Mucosa of gallbladder (tissue), 1 donor: ENCODE measurements at places on chromosomes 2 and 18. TPM values are rescaled to one million over a fixed set of nuclear protein-coding genes. Genes with fewer than 3 reads are reported as not detected.

GRCh38 chr2:213980883-213981282 is 430.0 kb upstream of the VWC2L start:
- DNase-seq: no peak

DYSF gene
- total RNA-seq: 12.8 TPM

DAPL1 gene
- not detected for total RNA-seq

GRCh38 chr18:73893880-73894279 is 253.8 kb downstream of the FBXO15 start:
- DNase-seq: no peak

DNA sequence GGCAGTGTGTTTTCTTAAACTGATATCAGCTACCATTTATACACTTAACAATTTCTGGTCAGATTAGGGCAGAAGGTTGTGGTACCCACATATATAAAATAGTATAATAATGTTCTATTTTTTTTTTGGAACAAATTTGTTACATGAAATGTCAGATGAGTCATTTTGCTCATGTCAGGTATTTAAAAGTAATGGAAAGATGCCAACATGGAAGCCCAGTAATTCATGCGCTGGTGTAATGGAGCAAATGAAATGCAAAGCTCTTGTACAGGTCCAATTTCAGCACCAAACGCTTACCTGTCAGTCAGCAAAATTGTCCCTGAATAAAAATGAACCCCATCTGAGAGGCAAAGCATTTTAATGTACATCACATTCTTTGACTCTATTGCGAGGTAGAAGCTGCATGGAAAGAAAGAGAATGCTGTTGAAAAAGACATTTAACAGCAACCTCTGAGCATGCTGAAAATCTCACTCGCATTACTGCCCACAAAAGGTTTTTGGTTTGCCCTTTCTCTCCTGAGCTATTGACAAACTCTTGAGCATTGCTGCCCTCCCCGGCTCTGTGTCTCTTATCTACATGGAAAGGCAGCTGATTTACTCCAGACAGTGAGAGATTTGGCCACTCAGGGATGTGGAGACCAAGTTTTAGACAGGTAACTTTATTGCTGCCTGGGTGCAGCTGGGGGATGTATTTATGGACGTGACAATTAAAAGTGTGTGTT is 217.5 kb downstream of the CAMKMT start:
- no peak for DNase-seq

- no peak for DNase-seq
Measured at GRCh38 chr2:653645-654425, 23.4 kb downstream of the TMEM18 start.

DNA sequence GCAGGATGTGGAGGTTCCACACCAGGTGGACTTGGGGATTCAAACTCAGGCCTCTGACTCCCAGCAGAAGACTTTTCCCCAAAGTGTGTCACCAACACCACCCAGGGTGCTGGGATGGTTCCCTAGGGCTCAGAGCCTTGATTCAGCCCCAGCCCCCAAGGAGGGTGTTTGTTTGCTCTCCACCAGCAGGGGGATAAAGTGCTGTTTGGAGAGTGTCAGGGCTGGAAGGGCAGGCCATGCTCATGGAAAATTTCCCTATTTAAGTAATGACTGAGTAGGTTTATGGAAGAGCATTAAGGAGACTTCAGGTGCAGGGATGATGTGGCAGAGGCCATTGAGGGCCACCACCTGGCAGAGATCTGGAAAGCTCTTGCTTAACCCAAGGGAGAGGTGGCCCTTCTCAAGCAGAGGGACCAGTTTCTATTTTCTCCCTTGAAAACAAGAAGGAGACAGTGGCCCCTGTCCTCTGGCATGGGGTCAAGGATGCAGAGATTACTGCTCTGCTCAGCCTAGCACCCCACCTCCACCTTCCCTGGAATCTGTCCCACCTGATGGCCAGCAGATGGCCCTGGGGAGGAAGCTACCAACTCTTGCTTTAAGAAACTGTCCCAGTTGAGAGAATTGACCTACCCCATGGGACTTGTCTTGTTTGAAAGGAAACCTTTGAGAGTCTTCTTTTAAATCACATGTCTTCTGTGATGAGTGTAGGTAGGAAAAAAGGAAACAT is 122.1 kb downstream of the ACOXL start:
- DNase-seq: no peak

GRCh38 chr2:16644221-16644925 is 21.3 kb downstream of the CYRIA start:
- no peak for DNase-seq

DNA sequence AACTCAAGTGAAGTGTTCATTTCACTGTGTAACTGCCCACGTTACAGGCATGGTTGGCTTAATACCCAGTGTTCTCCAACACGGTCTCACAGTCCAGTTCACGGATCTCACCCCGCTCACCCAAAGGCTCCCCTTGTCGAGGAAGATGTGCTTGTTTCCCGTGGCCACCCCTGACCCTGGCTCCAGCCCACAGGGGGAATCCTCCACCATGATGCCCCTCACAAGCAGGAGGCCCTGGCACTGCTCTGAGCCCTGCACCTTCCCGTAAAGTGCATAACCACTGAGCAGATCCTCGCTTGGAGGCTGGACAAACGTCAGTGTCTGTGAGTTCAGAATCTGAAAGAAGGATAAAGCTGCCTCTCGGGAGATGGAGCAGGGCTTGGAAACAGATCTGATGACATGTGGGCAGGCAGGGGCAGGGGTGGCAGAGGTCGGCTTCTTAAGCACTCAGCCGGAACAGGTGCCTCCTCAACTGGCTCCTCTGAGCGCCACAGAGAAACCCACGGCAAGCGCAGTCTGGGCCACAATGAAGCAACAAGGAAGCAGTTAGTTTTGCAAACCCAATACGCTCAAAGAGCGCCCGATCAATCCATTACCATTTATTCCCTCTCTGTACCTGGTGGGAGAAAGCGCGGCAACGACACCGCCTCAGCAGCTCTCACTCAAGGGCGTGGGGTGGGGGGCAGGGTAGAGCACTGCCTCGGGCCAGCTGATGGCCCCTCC is 17.6 kb downstream of the HDAC4 start:
- no peak for DNase-seq

CCL20 gene
- 1.0 TPM for total RNA-seq

OR6B2 gene
- total RNA-seq: not detected

- DNase-seq: no peak
Measured at GRCh38 chr2:26537826-26538475, 60.0 kb upstream of the OTOF start.

NAT8 gene
- total RNA-seq: 2.4 TPM

- DNase-seq: no peak
Measured at GRCh38 chr2:170685591-170685990, 29.5 kb upstream of the SP5 start.

DNA sequence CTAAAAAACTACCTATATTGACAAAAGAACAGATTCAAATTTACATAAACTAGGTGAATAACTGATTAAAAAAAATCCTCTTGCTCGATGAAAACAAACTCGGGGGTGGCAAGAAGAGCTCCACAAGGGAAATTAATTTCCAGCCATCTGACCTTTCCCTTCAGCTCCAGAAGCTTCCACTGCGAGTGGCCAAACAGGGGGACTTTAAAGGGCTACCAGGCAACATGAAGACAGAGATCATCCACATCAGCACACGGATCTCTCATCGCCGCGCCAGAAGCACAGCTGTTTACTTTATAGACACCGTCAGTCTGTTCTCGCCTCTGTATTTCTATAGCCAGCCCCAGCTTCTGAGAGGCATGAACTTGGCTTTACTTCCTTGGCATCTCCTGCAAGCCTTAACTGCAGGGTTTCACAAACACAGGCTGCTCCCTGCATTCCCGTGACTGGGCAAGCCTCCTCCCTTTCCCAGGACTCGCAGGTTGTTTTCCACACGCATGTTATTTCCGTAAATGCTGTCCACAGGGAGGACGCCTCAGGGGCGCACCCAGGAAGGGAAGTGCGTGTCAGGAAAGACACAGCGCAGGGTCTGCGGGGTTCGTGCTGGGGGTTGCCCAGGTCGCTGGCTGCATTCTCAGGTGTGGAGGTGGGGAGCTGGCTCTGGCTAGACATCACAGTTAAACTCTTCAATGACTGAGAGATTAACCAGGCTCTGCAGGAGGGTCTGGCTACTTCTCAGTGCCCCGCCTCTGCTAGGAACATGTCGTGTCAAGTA is 85.0 kb downstream of the USP40 start:
- DNase-seq: no peak

REG3A gene
- total RNA-seq: 2.9 TPM

RBM44 gene
- 0.55 TPM for total RNA-seq

- no peak for DNase-seq
Measured at GRCh38 chr2:99487906-99488305, 1.9 kb downstream of the REV1 start.

DNA sequence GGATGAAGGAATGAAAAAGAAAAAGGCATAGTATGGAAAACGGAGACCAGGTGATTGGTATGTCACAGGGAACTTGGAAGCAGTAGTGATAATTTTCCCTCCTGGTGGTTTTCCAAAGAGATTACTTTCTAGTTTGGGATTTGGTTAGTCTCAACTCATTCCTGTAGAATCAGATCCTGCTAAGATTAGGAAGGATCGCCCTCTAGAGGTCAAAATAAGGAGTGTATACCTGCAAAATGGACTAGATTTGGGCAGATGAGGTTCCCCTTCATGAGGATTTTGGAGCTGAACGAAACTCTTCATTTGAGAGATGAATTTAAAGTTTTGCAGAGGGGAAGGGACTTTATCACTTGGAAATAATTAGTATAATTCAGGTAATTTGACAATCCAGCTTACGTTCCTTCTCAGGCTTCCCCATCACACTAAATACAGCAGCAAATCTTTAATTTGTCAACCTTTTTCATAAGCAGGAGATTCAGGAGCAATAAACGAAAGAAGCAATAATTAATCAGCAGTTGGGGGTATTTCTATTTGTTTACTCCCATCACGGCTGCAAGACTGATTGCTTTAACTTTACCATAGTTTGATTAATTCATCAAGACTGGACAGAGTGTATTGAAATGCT is 65.2 kb downstream of the CCDC195 start:
- DNase-seq: no peak

DNA sequence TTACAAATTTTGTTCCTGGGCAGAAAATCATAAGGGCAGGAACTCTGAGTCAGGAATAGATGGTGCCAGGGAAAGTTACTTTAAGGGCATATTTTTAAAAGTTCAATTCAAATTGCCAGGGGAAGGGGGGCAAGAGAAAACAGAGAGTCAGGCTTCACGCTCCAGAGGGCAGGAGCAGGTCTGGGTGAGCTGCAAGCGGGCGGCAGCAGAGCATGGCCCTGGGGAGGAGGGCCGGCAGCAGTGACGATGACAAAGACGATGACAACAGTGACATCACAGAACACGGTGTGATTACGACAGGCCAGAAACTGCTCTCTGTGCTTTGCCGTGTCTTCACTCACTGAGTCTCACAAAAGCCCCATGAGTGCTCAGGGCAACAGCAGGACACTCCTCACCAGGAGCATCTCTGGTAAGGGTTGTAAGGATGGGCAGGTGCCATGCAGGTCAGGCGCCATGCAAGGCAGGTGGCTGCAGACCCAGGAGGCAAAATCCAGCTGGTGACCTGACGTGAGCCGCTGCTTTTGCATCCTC is 23.3 kb downstream of the CHST10 start:
- DNase-seq: no peak

ACTG2 gene
- 2,669 TPM for total RNA-seq

DNA sequence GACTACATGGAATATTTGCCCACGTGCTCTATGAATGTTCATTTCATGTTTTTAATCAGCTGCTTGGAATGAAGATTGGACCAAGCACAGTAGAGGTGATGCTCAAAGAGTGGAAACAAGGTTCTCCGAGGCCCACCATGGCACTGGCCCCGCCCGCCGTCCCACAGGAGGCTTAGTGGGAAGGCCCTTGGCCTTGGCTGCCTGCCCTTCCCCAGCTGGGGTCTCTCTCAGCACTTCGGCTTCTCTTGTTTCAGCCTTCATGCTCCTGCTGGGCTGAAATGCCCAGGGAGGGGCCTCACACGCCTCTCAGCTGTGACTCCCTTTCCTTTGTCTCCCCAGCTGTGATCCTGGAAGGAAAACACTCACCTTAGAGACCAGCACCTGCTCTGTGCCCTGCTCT is 833.2 kb downstream of the GALR1 start:
- no peak for DNase-seq

DNA sequence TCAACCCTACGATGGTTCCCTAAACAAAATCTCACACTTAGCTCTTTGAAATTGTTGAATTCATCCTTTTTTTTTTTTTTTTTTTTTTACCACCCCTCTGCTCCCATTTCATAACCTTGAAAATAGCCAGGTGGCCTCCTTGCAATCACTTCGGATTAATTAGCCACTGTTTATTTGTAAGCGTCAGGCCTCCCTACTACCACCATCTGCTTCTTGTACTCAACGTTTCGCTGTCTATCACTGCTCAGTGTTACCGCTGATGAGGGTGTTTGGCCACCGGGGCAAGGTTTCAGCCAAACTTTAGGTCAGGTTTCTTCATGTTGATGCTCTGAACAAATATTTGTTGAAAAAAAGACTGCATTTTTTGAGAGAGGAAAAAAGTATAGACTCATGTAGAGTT is 183.2 kb downstream of the EPHA4 start:
- DNase-seq: no peak

DNA sequence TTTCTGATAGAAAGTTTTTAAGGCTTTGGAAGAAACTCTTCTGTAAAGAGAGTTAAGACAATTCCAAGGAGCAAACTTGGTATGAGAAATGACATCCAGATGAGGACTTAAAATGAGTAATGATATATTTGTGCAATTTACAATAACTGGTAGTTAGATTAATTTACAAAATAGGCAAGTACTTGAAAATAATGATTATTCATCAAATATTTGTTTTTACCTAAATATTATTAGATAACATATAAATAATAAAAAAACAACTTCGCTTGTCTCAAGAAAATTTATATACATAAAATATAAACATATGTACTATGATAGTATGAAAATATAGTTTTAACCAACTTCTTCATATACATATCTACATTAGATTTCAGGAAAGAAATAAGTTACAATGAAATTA is 478.5 kb downstream of the TRIB2 start:
- no peak for DNase-seq

DNA sequence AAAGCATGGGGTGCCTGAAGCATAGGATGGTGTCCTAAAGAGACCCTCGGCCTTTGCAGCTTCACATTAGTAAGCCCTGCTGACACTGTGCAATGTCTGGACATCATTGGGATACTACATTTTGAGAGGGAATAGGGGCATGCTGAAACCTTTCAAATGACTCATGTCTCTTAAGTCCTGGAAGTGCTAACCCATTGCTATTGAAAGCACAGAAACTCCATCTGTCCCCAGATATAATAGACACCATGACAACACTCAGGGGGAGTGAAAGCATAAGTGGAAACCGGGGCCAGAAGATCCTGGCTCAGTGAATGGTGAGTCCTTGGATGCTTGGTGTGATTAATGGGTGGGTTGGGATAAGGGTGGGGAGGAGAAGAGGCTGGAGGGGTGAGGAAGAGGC is 595.5 kb upstream of the ID2 start:
- no peak for DNase-seq

GRCh38 chr18:69032009-69032408 is 234.1 kb downstream of the CCDC102B start:
- DNase-seq: no peak

HOXD12 gene
- total RNA-seq: not detected

GRCh38 chr2:117833911-117834310 is 19.4 kb downstream of the DDX18 start:
- DNase-seq: no peak
